ENCODE measurements at places on chromosomes 2 and 18.

DNA sequence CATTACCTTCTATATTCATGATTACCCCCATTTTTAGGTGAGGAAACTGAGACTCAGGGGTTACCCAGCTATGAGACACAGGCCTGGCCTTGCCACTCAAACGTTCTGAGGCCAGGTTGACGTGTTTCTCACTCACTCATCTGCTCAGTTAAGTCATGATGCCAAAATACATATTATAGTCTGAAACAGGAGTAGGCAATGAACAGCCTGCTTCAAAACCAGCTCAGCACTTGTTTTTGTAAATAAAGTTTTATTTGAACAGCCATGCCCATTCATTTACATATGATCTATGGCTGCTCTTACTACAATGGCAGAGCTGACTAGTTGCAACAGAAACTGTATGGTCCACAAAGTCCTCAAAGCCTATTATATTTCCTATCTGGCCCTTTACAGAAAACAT lies 74.1 kb upstream of the SMAD2 start:
- no peak for DNase-seq

GRCh38 chr2:74080346-74080745 lies 67.4 kb downstream of the BOLA3 start:
- no peak for DNase-seq

GRCh38 chr2:64889803-64890202 lies 99.4 kb upstream of the SLC1A4 start:
- no peak for DNase-seq

DNA sequence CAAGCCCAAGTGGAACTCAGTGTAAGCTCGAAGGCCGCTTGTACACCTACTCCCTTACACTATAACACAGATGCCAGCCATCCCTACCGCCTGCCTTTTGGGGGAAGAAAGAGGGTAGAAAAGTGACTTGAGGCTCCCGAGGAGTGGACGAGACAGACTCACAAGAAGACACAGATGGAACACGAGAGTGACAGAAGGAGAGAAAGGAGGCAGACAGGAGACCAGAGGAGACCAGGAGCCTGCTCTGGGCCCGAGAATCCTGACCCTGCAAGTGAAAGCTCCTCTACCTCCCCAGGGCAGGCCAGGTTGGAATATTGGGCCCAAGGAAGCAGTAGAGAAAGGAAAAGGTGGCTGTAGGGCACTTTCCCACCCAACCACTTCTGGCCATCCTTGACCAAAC lies 23.4 kb upstream of the TNS1 start:
- DNase-seq = no peak

DNA sequence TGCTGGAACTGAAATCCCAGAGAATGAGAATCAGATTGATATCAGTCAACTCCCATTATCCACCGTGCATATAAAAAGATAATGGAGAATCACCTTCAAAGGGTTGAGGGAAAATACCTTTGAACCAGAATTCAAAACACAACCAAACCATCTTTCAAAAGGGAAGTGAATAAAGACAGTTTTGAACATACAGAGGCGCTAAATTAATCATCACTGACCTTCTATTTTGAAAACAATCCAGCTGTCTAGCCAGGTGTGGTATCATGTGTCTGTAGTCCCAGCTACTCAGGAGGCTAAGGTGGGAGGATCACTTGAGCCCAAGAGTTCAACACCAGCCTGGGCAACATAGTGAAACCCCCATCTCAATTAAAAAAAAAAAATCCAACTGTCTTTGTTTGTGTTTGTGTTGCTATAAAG lies 63.6 kb downstream of the TRABD2A start:
- no peak for DNase-seq

- DNase-seq = no peak
These were observed 11.4 kb downstream of the UBE2F start for GRCh38 chr2:237978058-237978712.

DNA sequence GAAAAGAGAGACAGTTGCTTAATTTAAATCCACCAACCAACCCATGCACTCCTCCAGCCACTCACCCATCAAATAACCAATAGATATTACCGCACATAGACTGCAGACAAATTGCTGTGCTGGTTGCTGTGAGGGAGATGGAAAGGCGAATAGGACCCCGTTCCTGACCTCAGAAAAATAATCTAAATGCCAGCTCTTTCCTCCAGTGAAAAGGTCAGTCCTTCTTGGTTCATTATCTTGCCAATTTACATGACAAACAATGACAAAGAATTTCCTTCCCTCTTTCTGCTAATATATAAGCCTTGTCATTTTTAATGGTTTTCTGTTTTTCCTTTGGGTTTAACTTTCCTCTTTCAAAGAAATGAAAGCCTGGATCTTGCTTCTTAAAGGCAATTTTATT lies 61.6 kb downstream of the MEP1B start:
- DNase-seq = no peak
